Activated naive CD4-positive, alpha-beta T cell treated with anti-CD3 and anti-CD28 coated beads, Interleukin-2, amount 50 U/mL, for 72 hours (primary cell): ENCODE measurements at places on chromosomes 11 and 22. TPM values are rescaled to one million over a fixed set of nuclear protein-coding genes. Genes with fewer than 3 reads are reported as not detected.

GRCh38 chr11:35584321-35584720, 33.9 kb upstream of the FJX1 start:
- DNase-seq: no peak

- no peak for DNase-seq
These were observed 12.0 kb downstream of the ALG8 start for GRCh38 chr11:78127403-78127802.

DNA sequence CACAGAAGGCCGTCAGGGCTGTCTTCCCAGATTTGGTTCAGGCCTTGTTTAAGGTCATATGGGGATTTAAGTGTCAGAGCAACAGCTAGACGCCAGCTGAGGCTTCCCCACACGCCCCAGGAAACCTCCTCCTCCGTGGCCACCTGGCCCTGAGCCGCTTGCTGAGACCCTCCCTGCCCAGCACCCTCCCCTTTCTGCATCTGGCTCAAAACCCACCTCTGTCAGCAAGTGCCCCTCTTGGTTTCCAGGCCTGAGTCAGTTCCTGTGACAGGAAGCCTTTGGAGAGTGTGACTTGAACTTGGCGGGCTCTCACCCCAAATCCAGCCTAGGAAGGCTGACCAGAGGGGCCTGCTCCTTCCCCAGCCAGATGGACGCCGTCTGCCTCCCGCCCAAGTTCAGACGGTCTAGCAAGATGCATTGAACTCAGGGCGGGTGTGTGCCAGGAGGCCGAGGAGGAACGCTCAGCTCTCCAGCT, 561 bp downstream of the FXYD2 start:
- DNase-seq: peak; percentile 62

DNA sequence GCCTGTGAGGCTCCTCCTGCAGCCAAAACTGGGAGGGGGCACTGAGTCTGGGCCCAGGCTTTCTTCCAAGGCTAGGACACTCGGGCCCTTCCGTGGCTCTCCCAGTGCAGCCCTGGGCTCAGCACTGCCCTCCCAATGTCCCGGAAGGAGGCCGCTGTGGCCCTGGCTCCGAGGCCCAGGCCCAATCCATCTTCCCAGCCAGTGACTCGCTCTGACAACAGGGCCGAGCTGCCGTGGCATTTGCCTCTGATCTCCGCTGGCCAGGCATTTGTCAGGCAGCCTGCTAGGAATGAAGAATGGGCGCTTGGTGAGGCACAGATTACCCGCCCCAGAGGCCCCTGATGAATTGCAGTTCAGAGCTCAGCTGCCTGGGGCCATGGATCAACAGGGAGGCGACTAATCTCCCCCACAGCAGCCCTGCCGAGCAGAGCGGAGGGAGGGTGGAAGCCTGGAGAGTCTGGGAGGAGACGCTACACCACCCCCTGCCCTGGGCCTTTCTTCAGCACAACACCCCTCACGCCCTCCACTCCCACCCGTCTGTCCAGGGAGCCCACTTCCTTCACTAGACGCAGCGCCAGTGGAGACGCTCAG, 8.3 kb downstream of the FXYD2 start:
- no peak for DNase-seq

DNA sequence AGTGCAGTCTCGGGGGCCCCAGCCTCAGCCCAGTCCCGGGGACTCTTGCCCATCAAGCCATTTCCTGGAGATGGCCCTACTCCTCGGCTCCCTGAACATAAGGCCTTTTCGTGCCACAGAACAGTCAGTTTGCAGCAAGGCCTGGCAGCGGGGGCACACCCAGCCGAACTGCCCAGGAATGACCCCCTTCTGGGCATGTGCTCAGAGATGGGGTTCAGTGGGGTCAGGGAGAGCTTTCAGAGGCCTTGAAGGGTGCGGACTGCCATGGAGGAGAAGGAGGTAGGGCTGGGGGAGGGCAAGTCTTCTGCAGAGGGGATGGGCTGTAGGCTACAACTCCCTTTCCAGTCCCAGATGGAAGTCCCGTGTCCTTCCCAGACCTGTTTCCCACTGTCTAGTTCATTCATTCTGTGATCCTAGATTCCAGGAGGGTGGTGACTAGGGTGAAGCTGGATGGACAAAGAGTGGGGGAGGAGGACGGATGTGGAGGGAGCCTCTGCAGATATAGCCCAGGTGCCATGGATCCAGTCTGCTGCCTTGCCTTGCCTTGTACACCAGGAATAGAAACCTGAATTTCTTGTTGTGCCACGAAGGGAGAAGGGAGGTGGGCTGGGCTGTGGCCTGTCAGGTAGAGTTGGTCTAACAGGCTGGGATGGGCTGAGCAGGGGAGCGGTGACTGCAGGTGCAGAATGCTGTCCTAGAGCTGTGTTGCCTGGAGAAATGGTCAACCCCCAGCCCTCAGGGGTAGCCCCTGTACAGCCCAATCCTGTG, 14.2 kb upstream of the OMP start:
- no peak for DNase-seq

DNA sequence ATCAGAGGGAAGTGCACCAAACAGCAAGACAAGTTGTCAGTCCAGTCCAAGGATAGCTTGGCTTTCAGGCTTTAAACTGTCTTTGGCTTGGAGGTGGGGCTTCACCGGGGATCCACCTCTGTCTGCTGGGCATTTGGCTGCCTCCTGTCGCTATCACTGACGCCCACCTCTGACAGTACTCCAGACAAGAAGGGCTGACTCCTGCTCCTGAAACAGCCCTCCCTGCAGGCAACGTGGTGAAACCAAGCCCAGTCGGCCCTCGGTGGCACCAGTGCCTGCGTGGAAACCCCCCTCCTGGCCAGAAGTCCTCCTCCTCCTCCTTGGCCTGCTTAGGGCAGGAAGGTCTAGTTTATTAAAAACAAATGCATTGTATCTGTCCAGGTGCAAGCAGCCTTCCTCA, 16.9 kb downstream of the DHCR7 start:
- DNase-seq: no peak

DNA sequence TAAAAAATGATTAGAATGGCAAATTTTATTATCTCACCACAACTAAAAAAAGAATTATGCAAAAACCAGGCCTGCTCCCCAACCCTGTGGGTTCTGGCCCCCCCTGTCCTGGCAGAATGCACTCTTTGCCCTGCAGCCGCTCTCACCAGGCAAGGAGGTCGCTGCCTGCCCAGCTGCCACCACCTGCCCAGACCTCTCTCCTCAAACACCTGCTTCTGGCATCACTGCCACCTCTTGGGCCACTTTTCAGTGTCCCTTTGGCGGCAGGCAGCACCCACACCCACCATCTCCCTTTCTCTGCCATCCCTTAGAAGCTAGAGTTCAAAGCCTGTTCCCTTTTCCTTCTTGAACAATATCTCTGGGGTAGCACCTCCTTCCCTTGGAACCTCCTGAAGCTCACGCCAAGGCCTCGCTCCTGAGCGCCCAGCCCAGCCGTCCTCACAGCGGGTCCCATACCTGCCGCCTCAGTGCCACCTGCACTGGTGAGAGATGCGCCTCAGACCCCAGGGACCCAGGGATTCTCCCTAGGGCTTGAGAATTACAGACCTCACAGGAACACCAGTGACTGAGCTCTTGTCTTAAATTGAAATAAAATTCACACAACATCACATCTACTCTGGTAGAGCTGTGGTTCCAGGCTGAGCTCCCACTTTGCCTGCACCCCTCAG, 44.6 kb downstream of the SGSM3 start:
- DNase-seq: no peak

DNA sequence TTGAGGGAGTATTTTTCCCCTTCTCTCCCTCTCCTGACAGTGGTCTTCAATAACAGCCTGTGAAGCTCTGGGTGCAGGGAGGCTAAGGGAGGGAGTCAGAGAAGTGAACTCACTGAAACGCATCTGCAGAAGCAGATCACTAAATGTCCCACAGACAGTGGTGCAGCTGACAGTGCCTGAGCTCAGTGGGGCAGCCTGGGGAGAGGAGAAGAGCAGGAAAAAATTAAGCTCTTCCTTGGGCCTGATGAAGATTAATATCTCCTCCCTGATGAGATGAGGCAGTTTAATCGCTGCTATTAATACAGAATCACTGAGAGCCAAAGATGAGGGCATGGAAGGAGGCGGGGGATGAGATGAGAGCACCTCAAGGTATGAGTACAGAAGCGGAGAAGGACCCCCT, 180.8 kb downstream of the LARGE1 start:
- no peak for DNase-seq

RIMBP3B gene
- total RNA-seq: 0.07 TPM

SLC35E4 gene
- 3.9 TPM for total RNA-seq

APOL6 gene
- 33.2 TPM for total RNA-seq
